ENCODE measurements at places on chromosomes 4 and X.
A peak's percentile ranks its signal among the peaks of the same experiment; 100 is the strongest.

GRCh38 chr4:24514808-24515207 is 69.5 kb downstream of the DHX15 start:
- DNase-seq = no peak

GRCh38 chrX:85988353-85988752 is 59.0 kb downstream of the CHM start:
- no peak for DNase-seq

- no peak for DNase-seq
Measured at GRCh38 chr4:173930329-173930967, 353.0 kb downstream of the FBXO8 start.

- no peak for DNase-seq
Measured at GRCh38 chr4:176292920-176293319, 23.9 kb upstream of the ASB5 start.

DNA sequence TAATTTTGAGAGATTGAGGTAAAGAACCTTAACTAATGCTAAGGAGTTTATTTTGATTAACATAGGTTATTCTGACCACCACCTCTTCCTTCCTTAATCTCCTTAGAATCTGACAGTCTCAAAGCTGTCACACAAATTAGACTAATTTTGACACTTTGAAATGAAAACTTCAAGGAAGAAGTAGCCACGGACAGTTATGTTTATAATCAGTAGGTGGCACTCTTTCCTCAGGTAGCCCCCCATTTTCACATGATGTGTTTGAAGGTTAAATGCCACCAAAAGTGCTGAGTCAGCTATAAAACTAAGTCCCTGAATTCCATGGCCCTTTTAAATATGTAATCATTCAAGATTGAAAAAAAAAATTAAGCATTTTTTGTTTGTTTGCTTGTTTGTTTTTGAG is 22.4 kb downstream of the TMEM33 start:
- DNase-seq = peak; percentile 25

DNA sequence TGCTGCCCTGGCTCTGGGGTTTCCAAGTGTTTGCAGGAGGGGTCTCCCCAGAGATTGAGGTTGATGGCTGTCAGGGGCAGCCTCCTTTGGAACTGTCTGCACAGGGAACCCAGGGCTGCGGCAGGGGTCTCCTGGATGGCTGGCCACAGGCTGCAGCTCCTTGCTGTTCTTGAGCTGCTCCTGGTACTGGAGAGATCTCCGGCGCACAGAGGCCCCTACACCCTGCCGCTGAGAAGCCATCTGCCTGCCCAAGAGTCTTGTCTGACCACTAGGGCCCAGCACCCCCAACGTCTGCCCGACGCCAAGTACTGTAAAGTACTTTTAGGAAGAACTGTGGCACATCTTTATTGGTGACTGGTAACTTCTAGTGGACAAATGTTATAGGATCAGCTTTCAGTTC is 13.5 kb downstream of the STIM2 start:
- DNase-seq = no peak

- no peak for DNase-seq
Measured at GRCh38 chr4:18180892-18181291, 159.3 kb upstream of the LCORL start.

DNA sequence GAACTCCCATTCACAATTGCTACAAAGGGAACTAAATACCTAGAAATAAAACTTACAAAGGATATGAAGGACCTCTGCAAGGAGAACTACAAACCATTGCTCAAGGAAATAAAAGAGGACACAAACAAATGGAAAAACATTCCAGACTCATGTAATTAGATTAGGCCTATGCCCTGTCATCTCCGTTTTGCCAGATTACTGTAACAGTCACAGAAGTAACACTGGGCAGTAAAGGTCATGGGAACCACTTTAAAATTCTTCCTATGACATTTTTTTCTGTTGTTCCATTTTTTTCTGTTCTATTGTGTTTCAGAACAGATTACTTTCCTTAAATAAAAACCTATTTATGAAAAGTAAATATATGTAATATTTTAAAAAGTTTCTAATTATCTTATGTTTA is 199.4 kb upstream of the CENPE start:
- no peak for DNase-seq

DNA sequence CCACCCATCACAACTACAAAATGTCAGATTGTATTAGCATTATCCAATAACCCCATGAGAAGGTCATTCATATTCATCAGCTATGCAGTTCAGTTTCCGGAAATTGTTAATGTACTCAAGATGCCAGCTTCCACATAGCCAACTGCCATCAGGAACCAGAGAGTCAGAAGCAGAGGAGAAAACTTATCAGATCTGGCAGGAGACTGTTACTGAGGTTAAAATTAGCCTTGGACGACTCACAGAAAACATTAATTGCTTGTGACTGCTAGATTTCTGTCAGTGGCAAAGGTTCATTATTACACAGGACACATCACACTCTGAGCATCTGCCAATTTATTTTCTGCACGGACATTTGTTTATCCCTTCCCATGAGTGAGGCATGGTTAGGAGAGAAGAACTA is 352.8 kb downstream of the DHRSX start:
- peak; percentile 47 for DNase-seq

- no peak for DNase-seq
Measured at GRCh38 chr4:156191044-156191781, 237.5 kb upstream of the CTSO start.
